Sigmoid colon (tissue), 7 donors: ENCODE measurements at places on chromosomes 3 and 15. TPM values are rescaled to one million over a fixed set of nuclear protein-coding genes. Genes with fewer than 3 reads are reported as not detected.

The SLC22A13 gene
- 0.17 TPM for polyA plus RNA-seq

The RPLP1 gene
- 2,101 TPM for polyA plus RNA-seq

The OXTR gene
- under 0.01 TPM for polyA plus RNA-seq

The NANOGP8 gene
- polyA plus RNA-seq = not detected

The TMOD3 gene
- polyA plus RNA-seq = 17.9 TPM

The CDCP1 gene
- 35.2 TPM for polyA plus RNA-seq

The ACSBG1 gene
- polyA plus RNA-seq = 0.51 TPM

The STAB1 gene
- polyA plus RNA-seq = 18.0 TPM

The SHC4 gene
- 0.64 TPM for polyA plus RNA-seq

The REC114 gene
- not detected for polyA plus RNA-seq
